ENCODE measurements at places on chromosomes 5 and 9. TPM values are rescaled to one million over a fixed set of nuclear protein-coding genes. Genes with fewer than 3 reads are reported as not detected.

DNA sequence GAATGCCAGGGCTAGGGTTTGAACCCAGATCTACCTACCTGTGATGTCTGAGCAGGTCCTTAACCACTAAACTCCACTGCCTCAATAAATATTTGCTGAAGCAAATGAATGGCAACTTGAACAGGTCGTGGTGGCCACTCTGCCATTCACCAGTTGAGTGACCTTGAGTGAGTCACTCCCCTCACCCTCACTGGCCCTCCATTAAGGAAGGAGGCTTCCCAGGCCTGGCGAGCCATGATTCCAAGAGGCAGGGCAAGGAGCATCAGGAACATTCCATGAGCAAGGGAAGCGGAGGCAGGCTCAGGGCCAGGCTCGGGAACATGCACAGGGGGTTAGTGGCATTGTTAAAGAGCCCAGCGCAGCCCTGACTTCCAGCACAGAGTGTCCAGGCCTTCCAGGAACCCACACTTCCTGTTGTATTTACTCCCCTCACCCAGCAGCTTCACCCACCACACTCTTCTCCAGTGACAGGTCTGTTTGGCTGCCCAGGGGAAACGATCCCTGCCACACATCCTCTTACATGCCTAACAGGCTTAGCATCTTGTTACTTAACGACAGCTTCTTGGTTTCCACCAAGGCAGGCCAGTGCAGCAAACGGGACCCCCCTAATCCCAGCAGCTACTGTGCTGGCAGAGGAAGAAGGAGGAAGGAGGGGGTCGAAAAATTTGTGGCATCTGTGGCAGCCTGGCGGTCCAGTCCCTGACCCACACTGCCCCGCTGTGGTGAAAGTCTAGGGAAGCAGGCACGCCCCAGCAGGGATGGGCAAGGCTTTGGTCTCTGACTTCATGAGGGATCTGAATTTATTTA, 43.7 kb upstream of the TTC1 start:
- no peaks in the 10 kb centered on the region for H3K36me3 ChIP-seq
- no peak overlapping the region for H3K4me3 ChIP-seq
- peak; percentile 79 for DNase-seq
- no peaks in the 10 kb centered on the region for H3K27me3 ChIP-seq
- no peak overlapping the region for H3K27ac ChIP-seq

DNA sequence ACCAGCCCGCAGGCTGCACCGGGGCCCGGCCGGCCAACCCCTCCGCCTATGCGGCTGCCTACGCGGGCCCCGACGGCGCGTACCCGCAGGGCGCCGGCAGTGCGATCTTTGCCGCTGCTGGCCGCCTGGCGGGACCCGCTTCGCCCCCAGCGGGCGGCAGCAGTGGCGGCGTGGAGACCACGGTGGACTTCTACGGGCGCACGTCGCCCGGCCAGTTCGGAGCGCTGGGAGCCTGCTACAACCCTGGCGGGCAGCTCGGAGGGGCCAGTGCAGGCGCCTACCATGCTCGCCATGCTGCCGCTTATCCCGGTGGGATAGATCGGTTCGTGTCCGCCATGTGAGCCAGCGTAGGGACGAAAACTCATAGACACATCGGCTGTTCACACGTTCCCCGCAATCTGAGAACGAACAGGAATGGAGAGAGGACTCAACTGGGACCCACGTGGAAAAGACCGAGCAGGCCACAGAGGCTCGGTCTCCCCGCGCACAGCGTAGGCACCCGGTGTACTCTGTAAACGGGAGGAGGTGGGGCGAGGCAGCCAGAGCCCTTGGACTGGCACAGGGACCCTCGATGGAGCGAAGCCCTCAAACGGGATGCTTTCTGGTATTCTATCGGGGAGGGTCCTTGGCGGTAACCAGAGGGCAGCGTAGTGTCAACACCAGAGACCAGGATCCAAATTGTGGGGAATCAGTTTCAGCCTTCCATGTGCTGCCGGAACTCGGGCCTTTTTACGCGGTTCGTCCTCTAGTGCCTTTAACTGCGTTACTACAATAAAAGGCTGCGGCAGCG, 1.9 kb downstream of the FOXE1 start:
- H3K4me1 ChIP-seq: no peaks in the 10 kb centered on the region
- no peak overlapping the region for H3K4me3 ChIP-seq
- no peak for DNase-seq
- peaks cover 73% of the 10 kb centered on the region for H3K27me3 ChIP-seq

- no peak for DNase-seq
- H3K36me3 ChIP-seq: no peaks in the 10 kb centered on the region
- H3K4me1 ChIP-seq: no peaks in the 10 kb centered on the region
- no peak overlapping the region for H3K27ac ChIP-seq
- no peaks in the 10 kb centered on the region for H3K27me3 ChIP-seq
Measured at GRCh38 chr5:113038714-113039113, 62.1 kb downstream of the DCP2 start.

Gene ANKDD1B
- 2.3 TPM for polyA plus RNA-seq

- no peaks in the 10 kb centered on the region for H3K4me1 ChIP-seq
- H3K27ac ChIP-seq: no peak overlapping the region
- no peaks in the 10 kb centered on the region for H3K36me3 ChIP-seq
- H3K4me3 ChIP-seq: no peak overlapping the region
- no peaks in the 10 kb centered on the region for H3K27me3 ChIP-seq
Measured at GRCh38 chr9:93258419-93258817, 74.5 kb downstream of the WNK2 start.
